WERI-Rb-1 (cell line): ENCODE measurements at places on chromosomes 6 and 20.

- no peak for DNase-seq
Measured at GRCh38 chr6:170036916-170037315, 254.0 kb downstream of the DLL1 start.

GRCh38 chr6:43971776-43972126, 155.5 kb downstream of the MRPL14 start:
- no peak for DNase-seq

GRCh38 chr6:134850721-134851305, 99.1 kb downstream of the ALDH8A1 start:
- no peak for DNase-seq

DNA sequence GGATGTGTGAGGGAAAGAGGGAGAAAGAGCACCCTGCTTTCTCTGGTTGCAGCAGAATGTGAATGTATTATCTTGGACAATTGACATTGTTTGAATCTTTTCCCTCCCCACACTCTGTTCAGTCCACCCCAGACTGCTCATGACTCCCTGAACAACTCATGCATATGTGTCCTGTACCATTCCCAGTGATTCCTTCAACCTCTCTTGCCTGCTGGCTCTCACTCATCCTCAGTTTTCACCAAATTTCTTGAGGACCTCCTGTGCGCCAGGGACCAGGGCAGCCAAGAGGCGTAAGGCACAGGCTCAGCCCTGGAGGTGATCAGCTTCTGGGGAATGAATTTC, 5.4 kb downstream of the NOX3 start:
- no peak for DNase-seq

- DNase-seq: no peak
Measured at GRCh38 chr6:159620947-159621346, 72.1 kb downstream of the SOD2 start.

DNA sequence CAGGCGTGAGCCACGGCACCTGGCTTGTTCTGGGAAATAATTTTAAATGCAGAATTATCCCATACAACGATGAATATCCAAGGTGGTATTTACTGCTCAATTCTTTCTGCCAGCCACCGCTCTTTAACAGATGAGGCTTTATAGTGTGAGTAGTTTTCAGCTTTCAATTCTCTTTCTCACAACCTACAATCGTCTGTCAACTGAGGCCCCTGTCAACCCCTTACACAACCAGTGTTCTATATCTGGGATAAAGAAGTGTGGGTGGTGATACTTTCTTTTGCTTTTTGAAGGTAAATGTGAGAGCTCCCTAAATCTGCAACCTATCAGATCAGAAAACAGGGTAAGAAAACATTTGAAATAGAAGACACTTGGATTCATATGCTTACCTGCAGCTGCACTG, 22.5 kb downstream of the STAU1 start:
- DNase-seq: no peak

DNA sequence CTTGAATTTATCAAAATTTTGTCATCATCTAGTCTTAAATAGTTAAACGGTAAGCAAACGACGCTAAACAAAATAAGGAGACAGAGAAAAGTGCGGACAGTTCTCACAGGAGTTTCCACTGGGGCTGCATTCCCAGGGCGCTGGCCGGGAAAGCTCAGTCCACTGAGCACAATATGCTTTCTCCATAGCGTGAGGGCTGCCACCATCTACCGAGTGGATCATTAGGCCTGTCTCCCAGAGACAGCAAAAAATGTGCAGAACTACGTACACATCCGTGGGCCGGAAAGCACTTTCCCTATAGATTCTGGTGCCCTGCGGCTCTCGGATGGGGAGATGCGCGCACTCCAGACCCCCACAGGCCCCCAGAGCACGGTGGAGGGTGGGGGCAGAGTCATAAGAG, 84.9 kb downstream of the THBS2 start:
- DNase-seq: no peak

DNA sequence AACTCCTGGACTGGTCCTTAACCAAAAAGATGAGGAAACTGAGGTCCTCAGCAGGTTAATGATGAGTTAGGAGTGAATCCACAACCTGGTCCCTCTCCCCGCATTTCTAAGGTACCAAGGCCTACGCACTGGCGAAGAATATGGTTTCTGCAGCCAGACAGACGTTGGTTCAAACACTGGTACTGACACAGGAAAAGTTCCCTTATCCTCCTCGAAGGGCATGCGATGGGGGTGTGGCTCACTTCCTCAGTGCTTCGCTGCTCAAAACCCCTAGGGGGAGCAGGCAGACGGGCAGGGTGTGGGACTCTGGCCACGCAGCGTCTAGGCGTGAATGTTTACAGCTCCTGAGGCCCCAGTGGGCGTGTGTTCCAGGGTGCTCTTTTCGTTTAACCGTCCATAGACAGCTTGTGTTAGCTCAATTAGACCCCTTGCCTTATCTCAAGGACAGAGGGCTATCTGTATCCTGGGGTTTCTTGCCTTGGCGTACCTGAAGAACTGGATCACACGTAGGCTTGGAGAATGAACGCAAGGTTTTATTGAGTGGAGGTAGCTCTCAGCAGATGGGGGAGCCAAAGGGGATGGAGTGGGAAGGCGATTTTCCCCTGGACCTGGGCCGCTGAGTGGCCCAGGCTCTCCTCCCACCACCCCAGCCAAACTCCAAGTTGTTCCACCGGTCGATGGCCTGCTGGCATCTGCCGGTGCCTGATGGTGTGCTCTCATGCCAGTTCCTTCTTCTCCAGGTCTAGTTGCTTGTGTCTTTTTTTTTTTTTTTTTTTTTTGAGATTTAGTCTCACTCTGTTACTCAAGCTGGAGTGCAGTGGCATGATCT, 31.8 kb upstream of the PTPN1 start:
- DNase-seq: peak; percentile 81

DNA sequence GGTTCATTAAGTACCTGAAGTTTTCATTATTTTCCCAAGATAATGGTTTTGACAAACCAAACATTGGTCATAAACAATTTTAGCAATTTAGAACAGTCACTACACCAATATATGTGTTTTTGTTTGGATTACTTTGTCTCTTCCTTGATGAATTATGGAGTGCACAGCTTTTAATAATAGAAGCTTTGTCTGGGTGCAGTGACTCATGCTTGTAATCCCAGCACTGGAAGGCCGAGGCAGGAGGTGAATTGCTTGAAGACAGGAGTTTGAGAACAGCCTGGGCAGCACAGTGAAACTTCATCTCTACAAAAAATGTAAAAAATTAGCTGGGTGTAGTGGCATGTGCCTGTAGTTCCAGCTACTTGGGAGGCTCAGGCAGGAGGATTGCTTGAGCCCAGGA, 89.4 kb upstream of the ANKEF1 start:
- peak; percentile 13 for DNase-seq

DNA sequence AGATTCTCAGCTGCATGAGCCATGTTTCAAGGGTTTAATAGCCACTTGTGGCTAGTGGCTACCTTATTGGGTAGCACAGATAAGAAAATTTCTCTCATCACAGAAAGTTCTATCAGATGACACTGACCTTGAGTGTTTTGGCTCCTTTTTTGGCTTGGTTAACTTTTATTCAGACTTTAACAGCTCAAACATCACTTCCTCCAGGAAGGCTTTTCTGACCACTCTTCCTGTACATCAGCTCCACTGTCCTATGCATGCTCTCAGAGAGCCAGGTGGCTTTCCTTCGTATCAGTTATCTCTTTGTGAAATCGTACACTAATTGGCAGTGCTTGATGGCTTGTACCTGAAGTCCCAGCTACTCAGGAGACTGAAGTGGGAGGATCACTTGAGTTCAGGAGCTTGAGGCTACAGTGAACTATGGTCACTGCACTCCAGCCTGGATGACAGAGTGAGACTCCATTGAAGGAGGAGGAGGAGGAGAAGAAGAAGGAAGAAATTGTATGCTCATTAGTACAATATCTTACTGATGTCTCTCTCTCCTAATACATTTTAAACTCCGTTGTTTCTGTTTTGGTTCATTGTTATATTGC, 10.7 kb downstream of the MAFB start:
- no peak for DNase-seq

DNA sequence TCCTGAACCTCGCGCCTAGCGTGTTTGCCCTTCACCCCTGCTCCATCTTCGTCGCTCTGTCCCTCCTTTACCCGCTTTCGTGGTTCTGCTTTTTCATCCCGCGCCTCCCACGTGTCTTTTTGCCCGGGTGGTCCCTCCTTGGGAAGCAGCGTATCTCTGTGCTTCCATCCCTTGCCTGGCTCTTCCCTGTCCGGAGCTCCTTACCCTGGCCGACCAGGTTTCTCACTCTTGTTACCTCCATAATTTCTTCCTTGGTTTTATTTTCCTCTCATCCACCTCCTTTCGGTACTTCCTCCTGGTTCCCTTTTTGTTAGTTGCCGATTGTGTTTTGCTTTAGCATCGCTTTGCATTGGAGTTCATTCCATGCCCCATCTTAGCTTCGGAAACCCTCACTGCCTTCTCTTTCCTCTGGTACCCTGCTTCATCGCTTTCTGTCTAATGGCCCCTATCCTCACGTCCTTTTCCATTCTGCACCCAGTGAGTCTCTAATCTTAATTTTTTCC, 735 bp downstream of the FAM135A start:
- DNase-seq: no peak

DNA sequence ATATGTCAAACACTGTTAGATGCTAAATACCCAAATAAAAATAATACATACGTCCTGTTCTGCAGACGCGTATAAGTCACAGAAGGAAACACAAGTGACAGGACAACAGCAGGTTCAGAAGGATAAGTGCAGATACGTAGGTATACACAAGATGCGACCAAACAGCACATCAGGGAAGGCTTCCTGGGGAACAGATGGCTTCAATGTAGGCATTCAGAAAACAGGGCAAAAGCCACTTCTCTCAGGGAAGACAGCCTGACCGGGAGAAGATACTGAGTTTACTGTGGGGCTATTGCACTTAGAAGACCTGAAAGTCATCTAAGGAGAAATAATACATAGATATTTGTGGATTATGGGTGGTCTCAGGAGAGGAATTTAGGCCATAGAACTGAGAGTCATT, 1.9 kb downstream of the HLA-DPA1 start:
- no peak for DNase-seq

DNA sequence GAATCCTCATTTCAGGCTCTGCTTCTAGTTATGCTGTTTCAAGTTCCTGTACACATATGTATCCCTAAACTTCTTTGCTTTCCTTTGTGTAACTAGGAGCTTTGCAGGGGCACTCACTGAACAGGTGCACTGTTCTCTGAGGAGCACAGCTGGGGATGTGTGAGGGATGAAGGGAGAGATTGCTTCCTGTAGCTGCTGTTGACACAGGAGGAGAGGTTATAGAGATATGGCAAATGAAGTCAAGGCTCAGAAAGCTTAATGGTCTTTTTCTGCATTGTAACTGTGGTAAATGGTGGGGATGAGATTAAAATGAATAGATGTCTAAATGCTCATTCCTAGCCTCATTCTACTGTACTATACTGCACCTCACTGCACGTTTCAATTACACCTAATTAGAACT, 454.3 kb downstream of the BTBD3 start:
- DNase-seq: no peak

- DNase-seq: no peak
Measured at GRCh38 chr20:3613821-3614440, 49.3 kb downstream of the GFRA4 start.

DNA sequence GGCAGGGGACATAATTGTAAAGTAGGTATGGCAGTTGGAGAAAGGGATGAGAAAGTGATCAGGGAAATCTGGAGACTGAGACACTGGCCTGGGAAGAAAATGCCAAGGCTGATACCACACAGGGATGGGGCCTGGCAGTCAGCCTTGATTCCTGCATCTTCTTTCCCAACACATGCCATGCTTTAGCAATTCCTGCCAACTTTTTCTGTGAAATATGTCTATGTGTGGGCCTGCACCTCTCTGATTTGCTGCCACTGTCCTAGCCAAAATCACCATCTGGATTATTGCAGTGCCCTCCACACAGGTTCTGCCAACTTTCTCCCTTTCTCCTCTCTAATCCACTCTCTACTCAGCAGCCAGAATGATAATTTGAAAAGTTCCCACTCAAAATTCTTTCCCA, 759.8 kb upstream of the CITED2 start:
- no peak for DNase-seq

DNA sequence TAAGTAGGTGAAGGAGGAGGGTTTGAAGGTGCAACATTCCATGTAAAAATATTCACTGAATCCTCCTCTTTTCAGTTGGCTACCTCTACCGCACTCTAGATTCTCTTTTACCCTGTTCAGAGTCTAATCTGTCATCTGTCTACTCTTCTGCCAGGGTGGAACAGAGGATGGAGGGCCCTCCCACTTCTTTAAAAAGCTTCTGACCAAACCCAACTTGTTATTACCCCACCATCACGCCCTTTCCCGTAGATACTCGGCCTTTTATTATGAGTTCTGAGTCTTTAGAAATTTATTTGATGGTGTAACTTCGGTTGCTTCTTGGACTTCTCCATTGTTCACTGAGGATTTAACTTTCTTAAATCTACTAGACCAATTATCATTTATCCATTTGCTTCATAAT, 11.7 kb downstream of the STX11 start:
- DNase-seq: no peak

DNA sequence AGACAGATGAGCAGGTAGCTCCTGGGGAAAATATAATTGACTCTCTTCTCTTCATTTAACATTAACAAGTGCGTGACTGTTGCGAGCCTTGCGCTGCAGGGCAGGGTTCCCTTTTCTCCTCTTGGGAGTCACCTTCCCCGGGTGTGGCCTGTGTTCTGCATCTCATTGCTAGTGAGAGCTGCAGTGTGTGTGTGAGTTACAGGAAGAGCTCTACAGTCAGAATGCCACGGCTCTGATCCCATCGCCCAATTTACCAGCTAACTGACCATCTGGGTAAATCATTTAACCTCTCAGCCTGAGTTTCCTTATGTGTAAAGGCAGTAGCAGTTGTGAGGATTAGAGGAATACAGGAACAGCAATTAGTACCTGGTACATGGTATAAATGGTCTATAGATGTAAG, 106.8 kb upstream of the NUP153 start:
- DNase-seq: no peak

DNA sequence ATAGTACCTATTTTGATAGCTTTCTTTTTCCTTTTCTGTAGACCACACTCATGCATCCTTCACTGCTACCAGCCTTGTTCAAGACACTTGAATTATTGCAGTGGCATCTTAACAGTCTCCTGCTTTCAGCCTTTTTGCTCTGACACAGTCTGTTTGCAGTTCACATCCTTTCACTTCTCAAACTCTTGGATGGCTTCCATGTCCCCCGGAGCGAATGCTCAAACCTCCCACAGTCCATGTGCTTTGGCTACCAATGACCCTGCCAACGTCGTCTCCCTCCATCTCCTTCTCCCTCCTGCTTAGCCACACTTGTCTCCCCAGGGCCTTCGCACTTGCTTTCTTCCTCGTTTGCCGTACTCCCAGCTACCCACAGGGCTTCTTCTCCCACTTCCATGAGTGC, 270.0 kb upstream of the ZFP64 start:
- no peak for DNase-seq

GRCh38 chr6:70353448-70353847, 50.6 kb upstream of the COL9A1 start:
- no peak for DNase-seq

- DNase-seq: no peak
Measured at GRCh38 chr20:38117635-38118034, 47.4 kb downstream of the TGM2 start.

DNA sequence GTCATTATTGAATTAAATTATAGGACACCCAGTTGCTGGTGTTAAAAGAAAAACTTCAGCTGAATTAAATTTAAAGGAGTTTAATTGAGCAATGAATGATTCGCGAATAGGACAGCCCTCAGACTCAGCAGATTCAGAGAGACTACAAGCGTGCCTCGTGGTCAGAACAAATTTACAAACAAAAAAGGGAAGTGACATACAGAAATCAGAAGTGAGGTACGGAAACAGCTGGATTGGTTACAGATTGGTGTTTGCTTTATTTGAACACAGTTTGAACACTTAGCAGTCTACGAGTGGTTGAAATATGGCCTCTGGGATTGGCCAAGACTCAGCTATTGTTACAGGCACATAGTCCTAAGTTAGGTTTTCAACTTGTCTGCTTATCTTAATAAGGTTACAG, 25.8 kb upstream of the TNFRSF21 start:
- DNase-seq: no peak
